RWPE1 (cell line): ENCODE measurements at places on chromosomes 5 and 9.
A peak's percentile ranks its signal among the peaks of the same experiment; 100 is the strongest.

DNA sequence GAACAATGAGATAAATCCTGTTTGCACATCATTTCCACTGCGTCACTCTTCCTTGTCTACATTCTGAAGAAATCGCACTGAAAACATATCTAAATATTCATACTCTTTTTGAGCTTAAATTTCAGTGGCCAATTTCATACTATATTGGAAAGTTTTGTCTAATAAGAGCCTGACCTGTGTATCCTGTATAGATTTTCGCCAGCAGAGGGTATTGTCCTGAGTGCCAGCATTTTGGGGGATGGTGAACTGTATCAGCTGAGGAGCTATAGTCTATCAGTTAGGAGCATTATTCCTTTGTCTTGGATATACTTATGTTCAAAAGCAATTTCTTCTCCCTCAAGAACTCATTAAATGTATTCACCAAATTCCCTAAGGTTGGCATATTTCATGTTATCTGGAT, 102.3 kb downstream of the SEMA6A start:
- no peak for DNase-seq

DNA sequence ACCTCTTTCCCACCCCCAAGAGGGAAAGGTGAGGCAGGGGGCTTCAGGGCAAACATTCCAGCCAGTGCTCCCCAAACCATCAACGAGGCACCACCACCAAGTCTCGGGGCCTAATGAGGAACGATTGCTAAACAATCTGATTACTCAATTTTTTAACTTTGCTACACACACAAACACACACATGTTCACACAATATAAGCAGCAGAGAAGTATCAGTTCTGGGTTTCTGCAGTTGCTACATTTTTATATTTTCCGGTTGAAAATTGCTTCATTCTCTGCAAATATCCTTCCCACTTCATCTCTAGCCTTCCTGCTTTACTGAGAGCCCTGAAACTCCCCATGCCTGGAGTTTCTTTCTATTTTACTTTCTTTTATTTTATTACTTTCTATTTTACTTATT, 60.2 kb downstream of the FEM1C start:
- no peak for DNase-seq

- peak; percentile 94 for DNase-seq
These were observed 12.6 kb upstream of the TNIP1 start for GRCh38 chr5:151093476-151093889.

DNA sequence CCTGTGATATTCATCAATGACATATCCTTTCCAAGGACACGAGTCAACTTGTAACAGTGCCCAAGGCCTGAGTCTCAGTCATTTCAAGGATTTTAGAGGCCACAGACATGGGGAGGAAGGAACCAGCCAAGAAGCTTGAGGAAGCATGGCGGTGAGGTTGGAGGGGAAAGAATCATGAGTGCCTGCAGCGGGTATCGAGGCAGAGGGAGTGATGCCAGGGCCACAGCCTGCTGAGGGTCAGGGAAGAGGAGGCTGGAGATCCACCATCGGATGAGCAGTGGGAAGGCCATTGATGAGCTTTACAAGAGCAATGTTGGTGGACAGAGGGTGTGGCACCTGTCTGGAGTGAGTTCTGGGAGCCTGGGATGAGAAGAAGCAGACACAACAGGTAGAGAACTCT, 88.5 kb upstream of the IER5L start:
- no peak for DNase-seq

GRCh38 chr5:95244479-95244878, 40.4 kb downstream of the MCTP1 start:
- no peak for DNase-seq

DNA sequence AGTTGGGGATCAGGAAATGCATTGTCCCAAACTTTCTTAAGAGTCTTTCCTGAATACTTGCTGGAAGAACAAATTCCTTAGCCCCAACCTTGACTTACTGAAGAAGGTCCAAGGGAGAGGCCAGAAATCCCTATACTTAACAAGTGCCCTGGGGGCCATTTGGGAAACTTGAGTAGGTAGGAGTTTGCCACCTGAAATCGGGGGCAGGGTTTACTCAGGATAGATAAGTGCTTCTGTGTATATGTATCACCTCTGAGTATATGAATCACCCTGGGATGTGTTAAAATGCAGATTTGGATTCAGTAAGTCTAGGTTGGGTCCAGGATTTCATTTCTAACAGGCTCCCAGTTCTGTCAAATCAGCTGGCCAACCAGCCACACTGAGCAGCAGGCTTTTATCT, 47.9 kb upstream of the MYO10 start:
- DNase-seq, result no peak
